ENCODE measurements at places on chromosomes 7 and 10.
A peak's percentile ranks its signal among the peaks of the same experiment; 100 is the strongest.

GRCh38 chr7:40983111-40983510 is 719.8 kb downstream of the INHBA start:
- no peak for DNase-seq

- DNase-seq = no peak
These were observed 4.9 kb upstream of the ADIRF start for GRCh38 chr10:86963341-86963919.

DNA sequence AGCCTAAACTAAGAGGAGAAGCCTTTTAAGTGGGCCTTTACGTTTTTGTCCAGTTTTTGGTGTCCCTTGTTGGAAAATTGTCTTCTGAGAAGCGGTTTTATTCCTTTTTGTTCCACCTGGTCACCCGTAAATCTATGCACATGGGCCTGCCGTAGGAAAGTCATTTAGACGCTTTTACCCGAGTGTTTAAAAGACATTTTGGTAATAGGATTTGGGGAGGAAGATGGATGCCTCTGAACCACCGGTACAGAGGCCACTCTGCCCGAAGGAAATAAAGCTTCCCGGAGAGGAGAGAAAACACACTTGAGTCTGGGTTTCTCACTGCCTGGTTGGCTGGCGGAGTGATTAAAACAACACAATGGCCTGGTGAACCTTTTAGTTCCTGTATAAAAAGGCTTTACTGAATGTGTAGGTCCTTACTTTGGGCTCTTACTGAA is 760 bp downstream of the THNSL1 start:
- DNase-seq = no peak

GRCh38 chr10:35300063-35300699 is 36.1 kb upstream of the CCNY start:
- peak; percentile 11 for DNase-seq

DNA sequence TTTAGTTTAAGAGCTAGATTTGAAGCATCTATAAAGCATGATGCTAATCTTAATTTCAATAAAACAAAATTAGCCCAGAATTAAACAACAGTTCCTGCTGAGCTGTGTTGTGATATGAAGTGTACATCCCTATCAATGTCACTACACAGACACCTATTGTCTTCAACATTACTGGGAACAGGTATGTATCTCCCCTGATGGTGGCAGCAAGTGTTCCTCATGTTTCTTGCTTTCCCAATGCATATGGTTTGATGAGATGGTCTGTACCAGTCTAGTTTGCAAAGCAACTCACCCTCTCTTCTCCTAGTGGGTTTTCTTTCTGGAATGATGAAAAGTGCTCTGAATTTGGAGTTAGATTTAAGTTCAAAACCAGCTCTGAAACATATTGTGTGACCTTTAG is 38.1 kb downstream of the TSPAN12 start:
- DNase-seq = no peak

- peak; percentile 5 for DNase-seq
These were observed 15.6 kb downstream of the LYZL1 start for GRCh38 chr10:29304264-29304994.

- no peak for DNase-seq
These were observed 8.4 kb downstream of the INHBA start for GRCh38 chr7:41694495-41694894.

GRCh38 chr10:77637532-77638320 is at the start of gene KCNMA1:
Gene KCNMA1 (minus strand): TSS chr10:77637808.
- DNase-seq = no peak

- no peak for DNase-seq
These were observed 42.2 kb downstream of the EXOC6 start for GRCh38 chr10:92890471-92890870.

DNA sequence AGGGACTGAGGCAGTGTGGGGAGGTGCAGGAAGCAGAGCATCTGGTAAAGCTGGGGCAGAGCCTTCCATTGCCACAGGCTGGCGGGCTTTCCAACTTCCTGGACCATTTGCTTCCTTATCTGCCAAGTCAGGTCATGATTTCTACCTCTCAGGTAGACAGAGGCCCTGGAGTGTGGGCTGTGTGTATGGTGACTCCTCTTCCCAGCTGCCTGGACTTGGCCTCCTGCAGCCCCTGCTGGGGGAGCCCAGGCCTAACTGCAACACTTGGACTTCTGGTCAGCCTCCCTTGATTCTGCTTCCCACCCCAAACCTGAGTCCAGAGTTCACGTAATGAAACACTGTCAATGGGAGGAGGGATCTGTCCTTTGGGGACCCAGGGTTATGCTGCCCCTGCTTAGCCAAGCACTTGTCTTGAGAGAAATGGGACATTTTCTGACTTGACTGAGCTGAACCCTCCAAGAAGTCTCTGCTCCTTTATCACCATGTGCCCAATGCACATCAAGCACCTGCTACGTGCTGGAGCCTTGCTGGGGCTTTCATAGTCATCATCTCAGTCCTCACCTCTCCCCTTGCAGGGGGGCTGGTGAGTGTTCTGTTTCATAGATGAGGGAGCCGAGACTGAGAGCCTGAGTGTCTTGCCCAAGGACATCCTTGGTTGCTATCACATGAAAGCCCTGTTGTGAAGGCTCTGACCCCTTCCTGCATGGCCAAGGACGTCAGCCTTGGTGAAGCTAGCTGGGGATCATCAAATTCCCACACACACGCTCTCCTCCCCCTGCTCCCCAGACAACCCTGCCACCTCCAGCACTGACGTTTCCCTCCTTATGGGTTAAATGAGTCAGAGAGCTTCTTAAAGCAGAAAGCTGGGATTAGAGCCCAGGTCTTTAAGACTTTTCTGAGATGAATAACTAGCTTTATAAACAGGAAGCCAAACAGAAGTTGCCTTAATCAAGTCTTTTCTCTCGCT is 3.4 kb downstream of the CLEC2L start:
- no peak for DNase-seq

DNA sequence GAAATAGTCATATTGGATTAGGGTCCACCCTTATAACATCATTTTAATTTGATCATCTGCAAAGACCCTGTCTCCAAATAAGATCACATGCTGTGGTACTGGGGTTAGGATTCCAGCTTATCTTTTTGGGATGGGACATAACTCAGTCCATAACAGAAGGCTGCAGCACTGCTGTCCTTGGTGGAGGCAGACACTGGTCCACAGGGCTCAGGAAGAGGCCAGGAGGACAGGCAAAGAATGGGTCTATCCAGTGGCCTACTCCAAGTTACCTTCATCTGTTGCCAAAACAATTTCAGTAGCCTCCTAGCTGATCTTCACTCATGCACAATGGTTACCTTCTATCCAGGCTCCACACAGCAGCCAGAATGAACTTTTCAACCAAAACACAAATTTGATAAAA is 387.0 kb downstream of the GRID1 start:
- DNase-seq = no peak

- DNase-seq = no peak
These were observed 26.4 kb upstream of the HSPA12A start for GRCh38 chr10:116768786-116769185.

- DNase-seq = no peak
These were observed 3.6 kb downstream of the WDR86 start for GRCh38 chr7:151406051-151406875.

GRCh38 chr10:124991835-124992234 is 49.9 kb downstream of the ZRANB1 start:
- DNase-seq = no peak

DNA sequence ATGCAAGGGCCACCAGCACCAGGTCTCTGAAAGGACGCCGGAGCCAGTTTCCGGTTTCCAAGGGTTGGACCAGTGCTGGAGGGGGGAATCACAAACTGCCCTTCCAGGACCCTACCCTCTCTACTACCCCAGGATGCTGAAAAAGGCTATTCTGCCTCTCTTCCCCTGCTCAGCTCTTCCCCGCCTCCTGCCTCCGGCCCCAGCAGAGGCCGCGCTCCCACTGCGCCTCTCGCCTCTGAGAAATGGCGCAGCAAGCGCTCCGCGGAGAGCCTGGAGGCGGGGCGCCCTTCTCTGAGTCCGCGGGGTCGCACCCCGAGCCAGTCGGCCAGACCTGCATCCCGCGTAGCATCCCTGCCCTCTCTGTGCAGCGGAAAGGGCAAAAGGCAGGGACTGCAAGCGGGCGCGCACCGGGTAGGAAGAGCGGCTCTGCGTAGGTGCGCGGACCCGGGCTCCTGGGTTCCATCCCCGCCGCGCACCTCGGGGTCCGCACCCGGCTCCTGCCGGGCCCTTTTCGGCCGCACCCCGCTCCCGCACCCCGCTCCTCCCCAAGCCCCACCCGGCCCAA is 476 bp upstream of the RET start:
- no peak for DNase-seq

- DNase-seq = no peak
These were observed 816 bp downstream of the DMTF1 start for GRCh38 chr7:87152897-87153641.

DNA sequence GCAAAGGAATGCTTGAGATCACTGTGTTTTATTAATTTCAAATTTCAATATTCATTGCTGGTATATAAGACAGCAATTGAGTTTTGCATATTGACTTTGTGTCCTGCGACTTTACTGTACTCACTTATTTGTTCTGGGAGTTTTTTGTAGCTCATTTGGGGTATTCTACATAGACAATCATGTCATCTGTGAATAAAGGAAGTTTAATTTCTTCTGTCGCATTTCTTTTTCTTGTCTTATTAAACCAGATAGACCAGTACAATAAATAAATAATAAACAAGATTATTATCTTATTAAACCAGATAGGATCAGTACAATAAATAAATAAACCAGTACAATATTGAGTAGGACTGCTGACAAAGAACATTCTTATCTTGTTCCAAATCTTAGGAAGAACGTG is 448.2 kb downstream of the RPS24 start:
- DNase-seq = no peak

DNA sequence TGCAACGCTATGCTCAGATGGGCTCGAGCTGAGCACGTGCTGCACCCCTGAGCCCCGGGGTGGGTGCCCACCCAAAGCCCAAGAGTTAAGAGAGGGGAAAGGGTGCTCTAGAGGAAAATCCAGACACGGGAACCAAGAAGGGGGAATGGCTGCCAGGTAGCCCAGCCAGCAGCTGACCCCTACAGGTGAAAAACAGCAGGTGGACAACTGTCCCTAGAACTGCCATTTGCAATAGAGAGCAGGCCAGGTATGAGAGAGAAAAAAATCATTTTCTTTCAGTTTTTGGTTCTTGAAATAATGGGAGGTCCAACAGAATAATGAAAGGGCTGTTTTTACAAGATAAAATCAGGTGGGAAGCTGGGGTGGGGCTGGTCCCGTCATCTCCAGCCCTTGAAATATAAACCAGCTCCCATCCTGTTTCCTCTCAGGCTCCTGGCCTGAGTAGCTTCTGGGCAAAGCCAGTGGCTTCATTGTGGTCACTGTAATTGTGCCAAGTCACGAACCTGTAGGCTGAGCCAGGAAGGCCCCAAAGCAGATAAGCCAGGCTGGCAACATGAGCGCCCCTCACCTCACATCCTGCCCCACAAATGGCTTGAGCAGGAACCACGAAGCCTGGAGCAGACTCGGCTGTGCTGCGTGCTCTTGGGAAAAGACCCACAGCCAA is 257.8 kb downstream of the SNX10 start:
- no peak for DNase-seq

DNA sequence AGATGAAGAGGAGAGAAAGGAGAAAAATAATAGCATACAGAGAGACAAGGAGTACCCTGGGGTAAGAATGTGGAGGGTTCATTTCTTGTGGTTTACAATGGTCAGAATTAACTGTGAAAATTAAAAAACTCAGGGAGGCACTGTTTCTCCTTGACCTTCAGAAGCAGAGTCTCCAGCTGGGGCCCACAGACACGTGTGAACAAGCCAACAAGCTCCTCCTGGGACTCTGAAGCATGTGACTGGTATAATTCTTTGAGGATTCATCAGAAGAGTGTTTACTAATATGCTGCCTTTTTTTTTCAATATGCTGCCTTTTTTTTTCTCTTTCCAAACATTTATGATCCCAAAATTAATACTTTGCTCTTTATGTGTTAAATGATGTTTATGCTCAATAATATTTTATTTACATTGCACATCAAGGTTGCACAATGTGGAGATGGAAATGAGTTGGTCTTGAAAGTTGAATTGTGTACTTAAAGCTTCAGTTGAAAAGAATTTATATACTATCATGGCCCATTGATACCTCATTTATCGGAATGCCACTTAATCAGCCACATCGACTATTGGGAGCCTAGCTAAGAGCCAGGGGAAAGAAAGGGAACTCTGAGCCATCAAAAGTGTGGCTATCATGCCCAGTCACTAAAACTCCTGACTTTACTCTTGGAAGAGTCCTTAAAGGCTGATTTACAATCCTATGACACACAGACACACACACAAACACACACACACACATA is 134.7 kb upstream of the RHOBTB1 start:
- no peak for DNase-seq

- no peak for DNase-seq
These were observed 52.4 kb upstream of the RHEB start for GRCh38 chr7:151572136-151572535.
